ENCODE measurements at places on chromosomes 11 and 22.

- no peak for DNase-seq
Observed at GRCh38 chr22:25361899-25362214, 142.4 kb downstream of the CRYBB2 start.

DNA sequence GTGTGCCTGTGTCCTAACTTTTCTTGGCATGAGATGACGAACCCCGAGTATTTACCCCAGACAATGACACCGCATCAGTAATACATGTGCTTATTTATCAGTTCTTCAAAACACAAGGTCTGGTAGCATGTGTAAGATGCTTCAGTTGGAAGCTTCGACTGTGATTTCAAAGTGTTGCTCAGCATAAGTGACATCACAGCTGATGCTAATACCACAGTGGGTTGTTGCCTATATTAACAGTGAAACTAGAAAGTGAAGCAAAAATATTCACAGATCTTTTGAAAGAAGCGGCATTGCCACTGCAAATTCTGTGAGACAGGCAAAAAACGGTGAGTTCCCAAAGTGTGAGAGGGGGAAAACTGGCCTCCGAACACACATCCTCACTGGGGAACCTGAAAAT, 18.4 kb upstream of the TTC12 start:
- no peak for DNase-seq

DNA sequence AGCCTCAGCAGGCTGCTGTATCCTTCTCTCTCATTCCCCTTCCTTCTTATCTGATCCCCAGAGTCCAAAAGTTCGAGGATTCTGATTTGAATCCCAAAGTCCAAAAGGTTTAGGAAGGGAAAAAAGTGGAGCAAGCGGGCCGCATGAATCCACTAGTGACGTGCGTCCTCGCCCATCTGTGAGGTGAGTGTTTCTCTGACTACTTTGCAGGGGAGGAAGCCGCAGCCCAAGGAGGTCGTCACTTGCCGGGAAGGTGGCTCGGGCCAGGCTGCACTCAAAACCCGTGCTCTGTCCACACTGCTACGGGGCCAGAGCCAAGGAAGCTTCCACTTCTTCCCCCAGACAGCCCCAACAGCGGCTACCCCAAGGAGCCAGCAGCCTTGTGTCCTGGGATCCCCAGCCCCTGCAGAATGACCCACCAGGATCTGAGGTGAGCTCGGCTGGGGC, 16.3 kb downstream of the SLC25A18 start:
- no peak for DNase-seq

DNA sequence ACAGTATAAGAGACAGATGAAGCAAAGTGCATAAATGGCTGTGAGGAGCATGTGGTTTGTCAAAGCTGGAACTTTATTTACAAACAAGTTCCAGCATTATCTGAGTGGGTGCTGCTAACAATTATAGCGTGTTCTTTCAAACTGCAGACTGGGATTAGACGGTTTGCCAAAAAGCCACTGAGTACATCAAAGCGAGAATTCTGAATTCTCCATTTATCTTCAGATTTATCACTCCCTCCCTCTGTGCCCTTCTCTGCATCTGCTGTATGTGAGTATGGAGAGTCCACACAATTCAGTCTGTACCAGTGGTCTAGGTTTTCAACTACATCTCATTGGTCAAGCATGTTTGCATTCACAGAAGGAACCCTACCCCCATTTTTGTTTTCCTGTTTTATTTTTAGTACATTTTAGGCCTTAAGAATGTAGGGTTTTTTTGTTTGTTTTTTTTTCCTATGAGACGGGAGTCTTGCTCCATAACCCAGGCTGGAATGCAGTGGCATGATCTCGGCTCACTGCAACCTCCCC, 18.1 kb upstream of the INCENP start:
- no peak for DNase-seq

- no peak for DNase-seq
Observed at GRCh38 chr22:23782703-23783102, 4.1 kb upstream of the SMARCB1 start.

DNA sequence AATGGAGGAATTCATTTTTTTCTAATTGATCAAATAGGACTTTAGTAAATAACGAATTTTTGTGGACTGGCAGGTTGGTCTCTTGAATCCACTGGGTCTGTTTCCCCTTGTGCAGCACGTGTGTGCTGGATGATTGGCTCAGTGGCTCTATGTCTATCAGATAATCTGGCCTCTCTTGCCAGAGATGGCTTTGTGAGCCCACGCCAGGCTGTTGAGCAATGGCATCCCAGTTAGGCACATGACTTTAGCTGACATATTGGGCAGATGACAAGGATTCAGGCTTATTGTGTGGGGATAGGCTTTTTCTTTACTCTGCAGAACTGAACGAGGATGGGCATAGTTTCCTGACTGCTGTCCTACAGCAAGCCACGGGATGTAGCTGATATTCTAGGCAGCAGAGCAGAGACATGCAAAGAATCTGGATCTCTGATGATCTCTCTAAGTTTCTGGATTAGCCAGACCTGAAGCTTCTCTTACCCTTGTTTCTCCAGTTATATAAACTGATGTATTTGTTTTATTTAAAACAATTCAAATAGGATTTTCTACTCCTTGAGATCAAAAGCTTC, 144.9 kb downstream of the ARHGAP42 start:
- no peak for DNase-seq

GRCh38 chr11:64088162-64089026, 52.7 kb downstream of the FLRT1 start:
- DNase-seq = no peak

DNA sequence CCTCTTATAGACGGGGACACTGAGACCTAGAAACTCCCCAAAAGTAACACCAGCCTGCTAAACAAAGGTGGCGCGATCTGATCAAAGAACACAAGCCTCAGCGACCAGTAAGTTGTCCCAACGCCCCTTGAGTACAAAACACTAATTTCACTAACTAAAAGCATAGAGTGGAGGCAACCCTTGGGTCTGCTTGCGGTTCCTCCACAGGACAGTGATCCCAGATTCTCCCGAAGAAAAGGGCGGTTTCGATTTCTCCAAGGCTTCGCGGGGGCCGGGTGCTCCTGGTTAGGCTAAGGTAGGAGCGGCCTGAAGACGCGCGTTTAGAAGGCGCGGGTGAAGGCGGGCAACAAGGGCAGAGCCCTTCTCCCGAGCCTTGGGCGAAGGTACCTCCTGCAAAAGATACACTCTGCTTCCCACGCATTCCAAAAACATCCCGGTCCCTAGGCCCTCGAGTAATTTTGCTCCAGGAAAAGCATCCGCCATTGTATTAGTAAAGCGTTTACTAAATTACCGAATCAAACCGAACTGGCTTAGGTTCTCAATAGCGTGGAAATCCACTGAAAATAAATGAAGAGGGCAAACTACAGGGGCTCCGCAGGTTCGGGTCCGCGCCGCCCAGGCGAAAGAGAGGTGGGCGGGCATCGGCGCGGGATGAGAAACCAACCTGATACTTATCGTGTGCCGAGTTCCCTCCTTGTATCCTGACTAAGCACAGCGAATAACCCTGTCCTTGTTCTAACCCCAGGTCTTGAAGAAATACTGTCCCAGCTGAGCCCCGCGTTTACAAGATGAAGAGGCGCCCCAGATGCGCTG, 2.0 kb downstream of the WT1 start:
- DNase-seq = no peak

GRCh38 chr11:76159303-76159937, 46.9 kb downstream of the WNT11 start:
- no peak for DNase-seq

DNA sequence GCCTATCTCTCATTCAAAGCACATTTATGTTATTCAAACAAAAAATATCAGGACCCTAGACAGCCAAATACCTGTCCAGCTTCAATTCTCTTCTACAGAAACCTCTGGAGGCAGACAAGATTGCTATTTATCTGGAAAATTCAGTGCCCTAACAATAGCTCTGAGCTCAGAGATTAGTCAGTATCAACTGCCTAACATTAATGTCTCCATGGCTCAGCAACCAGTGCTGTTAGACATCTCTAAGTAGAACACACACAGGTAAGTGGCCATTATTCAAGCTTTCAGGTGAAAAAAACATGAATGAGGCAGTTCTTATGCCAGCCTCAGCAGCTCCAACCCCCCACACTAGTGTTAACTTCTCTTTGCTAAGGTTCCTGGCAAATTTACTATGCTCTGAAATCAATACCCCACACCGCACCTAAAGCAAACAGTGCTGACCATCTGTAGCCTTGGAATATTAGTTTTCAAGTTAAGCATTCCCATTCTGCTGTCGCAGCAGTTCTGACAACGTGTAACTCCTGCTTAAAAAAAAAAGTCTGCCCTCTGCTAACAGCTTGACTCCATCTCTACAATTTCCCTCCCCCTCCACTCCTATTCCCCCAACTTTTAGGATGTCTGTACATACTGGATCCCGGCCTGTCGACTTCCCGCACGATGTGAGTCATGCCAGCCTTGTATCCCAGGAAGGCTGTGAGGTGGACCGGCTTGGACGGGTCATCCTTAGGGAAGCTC, 1.5 kb downstream of the RPL3 start:
- no peak for DNase-seq

- no peak for DNase-seq
Observed at GRCh38 chr11:36150986-36151385, 138.2 kb downstream of the COMMD9 start.

DNA sequence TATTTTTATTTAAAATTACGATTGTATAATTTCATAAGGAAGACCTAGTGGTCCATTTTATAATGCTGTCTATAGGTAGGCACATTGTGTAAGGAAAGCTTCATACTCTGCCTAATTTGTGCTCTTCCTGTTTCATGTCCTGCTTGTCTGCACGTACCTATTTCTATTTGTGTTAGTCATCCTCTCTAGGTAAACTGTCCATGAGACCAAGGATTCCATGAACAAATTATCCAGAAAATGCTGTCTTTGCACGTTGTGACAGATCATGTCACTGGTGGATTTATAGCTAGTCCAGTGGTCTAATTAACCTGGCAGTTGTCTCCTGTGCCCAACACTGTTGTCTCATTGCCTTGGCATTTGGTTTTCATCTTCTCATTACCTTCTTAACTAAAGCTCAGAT, 44.7 kb downstream of the DNAJC24 start:
- DNase-seq = no peak

DNA sequence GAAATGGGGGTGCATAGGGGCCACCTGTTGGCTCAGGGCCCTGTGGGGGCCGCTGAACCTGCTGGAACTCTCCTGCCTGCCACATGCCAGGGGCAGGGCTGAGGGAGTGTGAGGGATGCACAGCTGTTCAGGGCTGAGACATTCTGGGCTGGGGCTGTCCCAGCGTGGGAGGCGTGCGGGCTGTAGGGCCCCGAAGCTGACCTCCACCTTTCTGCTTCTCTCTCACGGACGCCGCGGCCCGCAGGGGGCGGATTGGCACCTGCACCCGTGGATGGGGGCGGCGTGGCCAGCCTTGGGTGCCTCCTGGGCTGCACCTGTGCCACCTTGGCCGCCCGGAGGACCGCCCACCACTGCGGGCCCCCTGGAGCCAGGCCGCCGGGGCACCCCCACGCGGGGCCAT, 4.1 kb downstream of the CCDC188 start:
- no peak for DNase-seq

- DNase-seq = no peak
Observed at GRCh38 chr22:49928555-49929210, 10.2 kb downstream of the CRELD2 start.

DNA sequence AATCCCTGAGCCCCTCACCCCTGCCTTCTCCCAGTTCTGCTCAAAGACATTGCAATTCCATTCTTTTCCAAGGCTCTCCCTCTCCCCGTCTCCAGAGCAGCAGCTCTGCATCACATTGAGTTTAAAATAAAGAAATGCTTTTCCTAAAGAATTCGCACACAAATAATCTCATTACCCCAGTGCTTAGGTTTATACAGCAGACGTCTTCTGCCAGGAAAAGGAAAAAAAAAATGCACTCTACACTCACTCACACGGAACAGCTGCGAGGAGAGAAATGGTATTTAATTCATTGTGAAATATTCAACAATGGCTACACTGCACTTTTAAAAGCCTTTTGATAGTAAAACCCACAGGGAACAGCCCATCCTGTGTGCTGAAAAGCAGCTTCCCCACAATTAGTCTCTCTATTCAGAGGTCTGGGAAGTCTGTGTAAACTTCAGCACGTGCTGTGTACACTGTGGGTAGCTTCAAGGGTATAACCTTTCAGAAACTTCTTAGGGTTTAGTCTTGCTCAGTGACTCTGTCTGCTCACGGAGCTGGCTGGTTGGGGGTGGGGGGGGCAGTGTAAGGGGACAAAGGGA, 42.8 kb downstream of the ETS1 start:
- no peak for DNase-seq

DNA sequence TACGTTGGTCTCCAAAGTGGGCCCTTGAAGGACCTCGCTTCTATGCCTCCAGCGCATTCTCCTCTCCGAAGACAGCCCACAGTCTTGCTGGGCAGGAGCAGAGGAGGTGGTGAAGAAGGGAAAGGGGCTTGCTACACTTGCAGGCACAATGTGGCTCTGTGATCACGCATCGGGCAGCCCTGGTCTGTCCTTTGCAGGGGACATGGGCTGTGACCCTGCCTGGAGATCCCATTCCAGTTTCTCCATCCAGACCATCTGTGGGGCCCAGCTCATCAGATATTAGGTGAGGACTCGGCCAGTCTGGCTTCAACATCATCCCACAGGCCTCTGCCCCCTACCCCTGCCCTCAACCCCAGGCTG, 810 bp downstream of the APOA1 start:
- no peak for DNase-seq

DNA sequence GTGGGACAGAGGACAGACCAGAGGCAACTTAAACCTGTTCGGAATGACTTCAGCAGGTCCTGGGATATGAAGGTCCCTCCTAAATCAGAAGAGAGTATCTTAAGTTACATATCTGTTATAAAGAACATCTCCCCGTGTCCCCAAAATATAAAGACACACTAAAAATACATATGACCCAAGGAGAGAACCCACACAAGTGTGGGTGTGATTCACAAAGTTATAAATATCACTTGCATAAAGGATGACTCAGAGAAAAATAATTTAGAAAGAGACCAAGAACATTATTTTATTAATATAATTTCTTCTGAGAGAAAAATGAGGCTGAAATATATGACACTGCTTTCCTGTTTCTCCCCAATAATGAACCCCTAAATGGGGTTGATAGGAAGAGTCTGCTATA, 14.2 kb downstream of the OR5B21 start:
- no peak for DNase-seq

DNA sequence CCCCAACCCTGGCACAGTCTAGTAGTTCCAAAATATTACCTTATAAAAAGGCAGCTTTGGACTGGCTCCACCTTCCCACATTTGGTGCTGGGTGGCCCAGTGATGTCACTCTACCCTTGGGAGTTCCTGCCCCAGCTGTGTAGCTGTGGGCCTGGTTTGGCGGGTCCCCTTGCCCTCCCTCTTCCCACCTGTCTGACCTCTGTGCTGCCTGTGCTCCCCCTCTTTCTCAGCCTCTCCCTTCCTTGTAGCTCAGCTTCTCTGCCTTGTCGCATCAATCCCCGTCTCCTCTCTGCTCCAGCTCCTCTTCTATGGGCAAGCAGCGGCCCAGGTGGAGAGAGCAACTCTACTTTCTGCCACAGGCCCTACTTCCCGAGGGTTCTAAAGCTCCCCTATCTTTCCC, 54.6 kb downstream of the CHRDL2 start:
- no peak for DNase-seq

Data from caudate nucleus (tissue), 63 donors.